ENCODE measurements at places on chromosomes 7 and 10.

DNA sequence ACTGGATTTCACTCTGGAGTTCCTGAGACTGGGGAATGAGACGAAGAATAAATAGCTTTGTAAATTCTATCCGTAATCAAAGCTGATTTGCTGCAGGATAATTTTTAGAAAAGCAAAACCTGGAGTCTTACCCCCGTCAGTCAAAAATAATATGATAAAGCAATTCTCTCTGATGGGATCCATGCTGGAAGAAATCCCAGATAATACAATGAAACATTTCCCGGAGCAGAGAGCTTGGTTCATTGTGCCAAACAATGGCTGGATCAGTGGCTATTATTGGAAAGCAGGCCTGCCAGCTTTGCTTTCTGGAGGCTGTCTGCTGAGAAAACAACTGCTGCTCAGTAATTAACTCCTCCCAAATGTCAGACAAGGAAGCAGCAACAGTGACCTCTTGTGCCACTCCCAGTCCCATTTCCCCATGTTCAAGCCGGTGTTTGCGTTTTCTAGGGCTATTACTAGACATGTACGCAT is 609.4 kb upstream of the PCDH15 start:
- no peak for DNase-seq

DNA sequence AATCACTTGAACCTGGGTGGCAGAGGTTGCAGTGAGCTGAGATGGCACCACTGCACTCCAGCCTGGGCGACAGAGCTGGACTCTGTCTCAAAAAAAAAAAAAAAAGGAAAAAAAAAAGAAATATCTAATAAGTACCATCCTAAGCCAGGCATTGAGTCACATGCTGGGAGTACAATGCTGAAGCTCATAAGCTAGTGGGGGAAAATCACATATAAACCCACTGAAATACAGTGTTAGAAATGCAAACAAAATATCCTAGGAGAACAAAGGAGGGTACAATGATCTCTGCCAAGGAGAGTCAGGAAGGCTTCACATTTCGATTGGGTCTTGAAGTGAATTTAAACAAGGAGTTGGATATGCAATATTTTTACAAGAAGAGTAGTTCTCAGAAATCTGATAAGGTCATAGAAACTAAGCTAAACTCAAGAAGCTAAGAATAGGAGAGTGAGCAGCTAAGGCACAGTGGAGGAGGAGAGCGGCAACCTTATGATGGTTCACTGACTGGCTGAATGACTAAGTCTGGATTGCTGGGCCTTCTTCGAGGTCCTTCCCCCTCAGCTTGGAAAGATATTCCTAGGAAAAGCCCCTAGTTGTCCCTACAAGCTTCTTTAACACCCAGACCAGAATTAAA is 115.5 kb downstream of the PHTF2 start:
- DNase-seq = peak; percentile 51

- no peak for DNase-seq
Measured at GRCh38 chr10:36538953-36539586, 586.3 kb upstream of the ANKRD30A start.

GRCh38 chr7:111903797-111904196 is 302.4 kb downstream of the DOCK4 start:
- no peak for DNase-seq

DNA sequence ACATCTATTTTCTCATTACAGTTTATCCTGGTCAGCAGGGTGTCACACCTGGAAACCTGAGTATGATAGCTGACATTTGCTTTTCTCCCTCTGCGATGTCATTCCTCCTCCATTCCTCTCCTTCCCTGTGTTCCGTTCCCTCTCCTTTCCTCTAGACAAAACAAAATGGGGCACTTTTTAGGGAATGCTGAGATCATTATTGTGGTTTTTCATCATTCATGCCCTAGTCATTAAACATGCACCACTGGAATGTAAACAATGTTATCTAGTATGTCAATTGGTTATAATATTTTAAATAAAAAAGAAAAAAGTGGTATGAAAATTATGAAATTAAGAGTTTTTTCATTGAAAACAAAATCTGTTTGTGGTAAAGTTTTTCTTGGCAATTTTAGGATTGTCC is 132.6 kb downstream of the MAPK8 start:
- peak; percentile 24 for DNase-seq

- DNase-seq = no peak
Measured at GRCh38 chr10:124170631-124171030, 77.2 kb upstream of the CHST15 start.

- DNase-seq = no peak
Measured at GRCh38 chr7:104469166-104469820, 140.9 kb downstream of the LHFPL3 start.

DNA sequence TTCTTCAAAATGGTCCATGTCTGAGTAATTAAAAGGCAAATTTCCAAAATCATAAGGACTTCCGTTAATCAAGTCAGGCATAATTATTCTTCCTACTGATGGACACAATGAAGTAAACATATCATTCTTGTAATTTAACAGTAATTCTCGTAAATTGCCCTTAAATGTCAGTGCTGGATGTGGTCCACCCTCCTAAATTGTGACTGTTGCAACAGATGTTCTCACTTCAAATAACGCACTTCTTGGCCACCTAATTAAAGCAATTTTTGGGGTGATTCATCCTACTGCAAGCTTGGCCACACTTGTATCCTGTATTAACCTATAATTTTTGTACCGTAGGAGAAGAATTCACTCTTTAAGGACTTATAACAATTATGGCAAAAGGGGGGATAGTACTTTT is 1.9 kb downstream of the COL1A2 start:
- DNase-seq = no peak

DNA sequence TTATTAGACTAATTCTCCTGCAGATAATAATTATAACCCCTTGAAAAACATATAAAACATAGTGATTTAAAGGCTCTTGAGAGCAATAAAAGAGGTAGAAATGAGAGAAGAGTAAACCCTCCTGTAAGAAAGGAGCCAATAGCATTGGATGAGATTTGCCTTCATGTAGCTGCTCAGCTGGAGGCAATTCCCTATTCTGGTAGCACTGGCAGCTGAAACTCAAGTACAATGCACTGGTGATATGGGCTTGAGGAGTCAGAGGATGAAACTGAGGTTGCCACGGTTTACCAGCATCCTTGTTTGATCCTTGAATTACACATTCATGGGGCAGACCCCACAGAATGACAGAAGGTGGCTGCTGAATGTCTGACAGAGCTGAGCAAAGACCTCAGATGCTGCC is 76.4 kb downstream of the CTTNBP2 start:
- DNase-seq = no peak

DNA sequence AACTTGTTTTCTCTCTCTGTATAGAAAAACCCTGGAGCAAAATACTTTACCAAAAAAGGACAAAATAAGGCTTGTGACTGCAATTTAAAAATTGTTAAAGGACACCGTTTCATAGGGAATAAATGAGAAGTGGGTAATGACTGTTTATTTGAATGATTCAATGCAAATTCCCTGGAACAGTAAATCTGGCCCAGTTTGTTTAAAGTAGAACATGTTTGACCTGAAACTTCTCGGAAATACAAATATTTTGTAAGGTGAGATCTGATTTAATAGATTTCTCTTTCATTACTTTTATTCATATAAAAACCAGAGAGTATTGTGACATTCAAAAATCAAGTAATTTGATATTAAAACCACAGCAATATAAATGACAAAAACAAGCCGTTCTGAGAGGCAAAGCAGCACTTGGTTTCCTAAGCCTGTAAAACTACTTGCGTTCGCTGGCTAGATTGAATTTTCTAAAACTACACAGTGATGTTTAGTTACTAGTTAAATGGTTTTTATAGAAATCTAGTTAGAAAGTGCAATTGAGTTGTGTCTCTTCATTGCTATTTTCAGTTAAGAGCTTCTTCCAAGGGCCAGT is 76.8 kb upstream of the PITRM1 start:
- no peak for DNase-seq

GRCh38 chr7:101216860-101217387 is 457 bp downstream of the PLOD3 start:
- DNase-seq = no peak

DNA sequence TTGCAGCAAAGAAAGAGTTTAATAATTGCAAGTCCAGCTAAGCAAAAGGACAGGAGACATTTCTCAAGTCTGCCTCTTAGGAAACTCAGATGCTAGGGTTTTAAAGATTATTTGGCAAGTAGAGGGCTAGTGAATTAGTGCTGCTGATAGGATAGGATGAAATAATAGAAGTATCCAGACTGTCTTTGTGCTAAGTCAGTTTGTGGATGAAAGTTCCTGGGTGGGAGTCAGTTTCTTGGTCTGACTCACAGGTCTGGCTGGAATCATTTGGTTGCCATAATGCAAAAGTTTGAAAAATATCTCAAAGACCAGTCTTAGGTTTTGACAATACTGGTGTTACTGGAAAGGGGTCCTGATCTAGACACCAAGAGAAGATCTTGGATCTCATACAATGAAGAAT is 42.6 kb upstream of the INHBA start:
- DNase-seq = no peak

DNA sequence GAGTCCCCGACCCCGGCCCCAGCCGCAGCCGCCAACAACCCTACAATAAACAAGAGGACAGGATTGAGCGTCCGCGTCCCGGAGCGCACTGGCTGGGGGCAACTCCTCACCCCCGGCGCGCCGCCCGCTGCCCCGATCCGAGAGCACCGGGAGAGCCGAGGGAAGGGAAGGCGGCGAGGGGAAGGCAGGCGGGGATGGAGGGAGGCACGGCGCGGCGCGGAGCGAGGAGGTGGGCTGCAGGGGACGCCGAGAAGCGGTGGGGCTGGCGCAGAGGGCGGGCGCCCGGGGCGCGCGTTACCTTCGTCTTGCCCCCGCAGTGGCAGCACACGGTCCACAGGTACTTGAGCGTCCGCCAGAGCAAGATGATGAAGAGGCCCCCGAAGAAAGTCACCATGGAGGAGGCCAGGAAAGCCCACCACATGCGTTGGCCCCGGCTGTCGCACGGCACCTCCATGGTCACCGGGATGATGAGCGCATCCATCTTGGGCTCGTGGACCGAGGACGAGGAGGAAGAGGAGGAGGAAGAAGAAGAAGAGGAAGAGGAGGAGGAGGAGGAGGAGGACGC is 559 bp downstream of the KCNMA1 start:
- no peak for DNase-seq

DNA sequence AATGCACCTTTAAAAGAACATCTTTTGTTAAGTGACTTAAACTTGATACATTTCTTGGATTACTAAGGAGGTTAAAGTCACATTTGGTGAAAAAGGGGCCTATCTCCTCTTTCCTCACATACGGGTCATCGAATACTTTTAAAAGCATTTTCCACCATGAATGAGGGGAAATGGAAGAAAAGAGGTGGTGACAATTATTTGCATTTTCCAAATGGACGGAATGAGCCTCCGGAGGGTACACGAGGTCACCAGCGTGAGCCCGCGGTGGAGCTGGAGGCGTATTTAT is 1.0 kb upstream of the BMPR1A start:
- DNase-seq = no peak

DNA sequence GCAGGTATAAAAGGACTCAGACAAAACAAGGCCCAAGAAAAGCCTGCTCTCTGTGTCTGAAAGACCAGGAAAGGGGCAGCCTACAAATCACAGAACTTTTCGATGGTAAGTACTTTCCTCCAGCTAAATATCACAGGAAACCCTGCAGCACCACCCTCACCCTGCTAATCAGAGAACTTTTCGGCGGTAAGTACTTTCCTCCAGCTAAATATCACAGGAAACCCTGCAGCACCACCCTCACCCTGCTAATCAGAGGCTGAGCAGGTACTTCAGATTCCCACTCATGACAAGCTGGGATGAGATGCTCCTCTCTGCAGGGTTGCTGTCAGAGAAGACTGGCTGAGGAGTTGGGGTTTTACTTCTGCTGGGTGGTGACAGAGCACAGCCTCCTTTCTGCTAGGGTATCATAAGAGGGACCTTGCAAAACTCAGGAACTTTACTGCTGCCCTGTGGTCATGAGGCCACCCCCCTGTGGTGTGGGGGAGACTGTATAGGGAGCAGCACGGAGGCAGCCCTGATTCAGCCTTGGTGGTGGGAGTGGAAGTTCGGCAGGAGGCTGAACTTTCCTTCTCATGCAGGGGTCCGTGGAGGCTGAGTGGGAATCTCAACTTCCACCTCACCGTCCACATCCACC is 7.2 kb downstream of the WDR37 start:
- DNase-seq = no peak

GRCh38 chr7:19114551-19114855 is 2.9 kb downstream of the TWIST1 start:
- DNase-seq = no peak

DNA sequence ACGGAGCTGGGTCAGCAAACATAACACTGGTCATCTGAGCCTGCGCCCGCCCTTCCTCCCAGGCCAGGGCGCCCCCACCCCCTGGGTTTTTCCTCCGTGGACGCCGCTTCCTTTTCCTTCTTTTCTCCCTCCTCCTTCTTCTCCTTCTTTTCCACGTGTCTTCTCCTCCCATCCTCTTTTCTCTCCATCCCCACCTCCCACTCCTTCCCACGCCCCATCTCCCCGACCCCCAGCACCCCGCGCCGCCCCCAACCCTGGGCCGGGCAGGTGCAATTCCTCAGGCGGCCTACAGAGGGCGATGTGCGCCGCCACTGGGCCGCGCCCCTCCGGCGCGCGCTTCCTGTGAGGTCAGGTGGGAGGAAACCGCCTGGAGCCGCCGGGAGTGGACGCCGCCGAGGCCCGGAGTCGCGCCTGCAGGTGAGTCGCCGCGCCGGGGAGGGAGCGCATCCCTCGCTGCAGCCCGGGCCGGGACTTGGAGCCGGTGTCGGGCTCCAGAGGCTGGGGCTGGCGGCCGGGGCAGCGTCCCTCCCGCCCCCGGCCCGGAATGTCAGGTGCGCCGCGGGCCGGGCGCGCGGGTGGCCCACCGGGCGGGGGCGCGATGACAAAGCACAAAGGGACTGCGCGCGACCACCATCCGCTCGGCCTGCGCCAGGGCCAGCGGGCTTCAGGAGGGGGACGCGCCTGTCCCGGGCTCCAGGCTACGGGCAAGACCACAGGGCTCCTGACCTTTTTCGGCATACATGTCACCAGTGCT is at the start of gene FAM241B:
FAM241B (plus strand) TSS at position 351 of the 754 bp plus-strand sequence. CDS start 1,497 bp downstream, outside the sequence.
- DNase-seq = no peak

DNA sequence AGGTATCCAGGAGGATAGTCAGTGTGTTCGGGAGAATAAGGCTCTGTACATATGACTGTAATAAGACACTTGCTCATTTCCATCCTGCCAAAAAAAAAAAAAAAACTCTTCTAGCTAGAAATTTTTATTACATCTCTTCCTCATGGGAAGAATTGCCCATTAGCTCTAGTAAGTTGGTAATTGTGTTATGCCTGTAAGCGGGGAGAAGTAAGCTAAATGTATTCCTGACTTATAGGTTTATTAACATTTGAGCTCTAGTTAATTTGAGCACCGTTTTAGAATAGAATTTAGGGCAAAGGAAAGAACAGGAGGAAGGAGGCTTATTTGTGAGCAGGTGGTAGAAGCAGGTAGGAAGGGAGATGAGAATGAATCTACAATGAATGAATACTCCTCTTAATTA is 1210.6 kb downstream of the SORCS1 start:
- DNase-seq = no peak

GRCh38 chr10:15703151-15703880 is 16.4 kb downstream of the ITGA8 start:
- DNase-seq = no peak

- DNase-seq = no peak
Measured at GRCh38 chr10:4733150-4733842, 92.7 kb upstream of the AKR1E2 start.

- no peak for DNase-seq
Measured at GRCh38 chr10:29600067-29600466, 34.7 kb downstream of the SVIL start.
